ENCODE measurements at places on chromosomes 11 and 22.

- no peak for DNase-seq
- H3K36me3 ChIP-seq: no peaks in the 10 kb centered on the region
- H3K4me3 ChIP-seq: no peak overlapping the region
- H3K27ac ChIP-seq: no peak overlapping the region
- peaks cover 95% of the 10 kb centered on the region for H3K27me3 ChIP-seq
- no peaks in the 10 kb centered on the region for H3K4me1 ChIP-seq
These were observed 107.3 kb upstream of the FGF3 start for GRCh38 chr11:69926376-69927050.

DNA sequence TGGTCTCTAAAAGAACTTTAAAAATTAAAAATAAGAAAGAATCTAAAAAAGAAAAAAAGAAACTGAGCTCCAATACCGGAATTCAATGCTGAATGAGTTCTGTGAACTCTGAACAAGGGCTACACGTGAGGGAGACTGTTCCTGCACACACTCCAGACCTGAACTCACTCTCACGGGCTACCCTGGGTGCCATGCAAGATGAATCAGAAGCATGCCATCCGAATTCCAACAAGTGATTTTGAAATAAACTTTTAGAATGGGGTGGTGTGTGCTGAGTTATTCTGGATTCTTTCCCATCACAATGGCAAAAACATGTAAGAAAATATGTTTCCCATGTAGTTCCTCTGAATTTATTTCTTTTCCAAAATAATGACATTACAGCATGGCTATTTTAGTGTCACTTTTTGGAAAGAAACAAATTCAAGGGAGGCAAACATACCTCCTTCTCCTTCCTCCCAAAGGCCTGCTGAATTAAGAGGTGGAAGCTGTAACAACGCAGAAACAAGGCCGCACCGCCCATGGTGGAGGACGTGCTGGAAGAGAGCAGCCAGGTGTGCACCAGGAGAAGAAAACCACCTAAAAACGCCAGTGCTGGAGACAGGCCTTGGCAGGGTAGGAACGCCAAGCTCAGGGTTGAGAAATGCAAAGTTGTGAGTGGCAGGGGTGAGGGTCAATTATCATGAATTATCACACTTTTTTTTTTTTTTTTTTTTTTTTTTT is 63.2 kb upstream of the ARFGAP3 start:
- no peaks in the 10 kb centered on the region for H3K36me3 ChIP-seq
- no peaks in the 10 kb centered on the region for H3K27me3 ChIP-seq
- DNase-seq: no peak
- no peak overlapping the region for H3K27ac ChIP-seq

DNA sequence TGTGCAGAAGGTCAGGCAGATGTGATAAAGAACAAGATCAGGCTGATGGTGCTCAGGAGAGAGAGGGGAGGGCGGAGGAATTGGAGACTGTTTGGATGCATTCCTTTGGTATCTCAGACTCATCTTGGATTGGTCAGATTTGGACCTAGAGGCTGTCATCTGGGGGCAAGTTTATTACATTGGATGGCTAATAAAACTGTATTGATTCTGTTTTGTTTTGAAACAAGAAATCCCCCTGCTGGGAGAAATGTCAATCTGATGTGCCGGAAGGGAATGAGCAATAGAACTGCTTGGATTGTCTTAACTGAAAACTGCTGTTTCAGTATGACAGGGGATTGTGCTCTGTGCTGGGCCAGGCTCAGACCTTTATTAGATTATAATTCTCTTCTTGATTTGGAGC is 25.5 kb upstream of the CCDC90B start:
- no peaks in the 10 kb centered on the region for H3K27me3 ChIP-seq
- H3K4me1 ChIP-seq: no peaks in the 10 kb centered on the region
- no peak for DNase-seq

DNA sequence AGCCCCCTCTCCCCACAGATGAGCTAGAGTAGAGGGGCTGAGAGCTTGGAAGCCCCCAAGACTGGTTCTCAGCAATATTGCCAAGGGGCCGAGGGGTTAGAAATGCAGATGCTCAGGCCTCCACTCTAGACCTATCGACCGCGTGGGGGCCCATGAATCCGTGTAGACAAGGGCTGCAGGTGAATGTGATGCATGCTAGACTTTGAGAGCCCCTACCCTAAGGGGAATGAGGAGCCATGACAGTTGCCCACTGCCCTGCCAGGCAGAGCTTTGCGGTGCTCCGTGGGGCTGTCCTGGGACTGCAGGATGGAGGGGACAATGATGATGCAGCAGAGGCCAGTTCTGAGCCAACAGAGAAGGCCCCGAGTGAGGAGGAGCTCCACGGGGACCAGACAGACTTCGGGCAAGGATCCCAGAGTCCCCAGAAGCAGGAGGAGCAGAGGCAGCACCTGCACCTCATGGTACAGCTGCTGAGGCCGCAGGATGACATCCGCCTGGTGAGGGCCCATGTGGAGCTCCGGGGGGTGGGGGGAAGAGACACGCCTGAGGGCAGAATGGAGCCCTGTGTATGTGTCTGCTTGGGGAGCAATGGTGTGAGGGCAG is 1.3 kb downstream of the SSH3 start:
- no peak overlapping the region for H3K4me3 ChIP-seq
- H3K27ac ChIP-seq: no peak overlapping the region
- no peaks in the 10 kb centered on the region for H3K4me1 ChIP-seq

DNA sequence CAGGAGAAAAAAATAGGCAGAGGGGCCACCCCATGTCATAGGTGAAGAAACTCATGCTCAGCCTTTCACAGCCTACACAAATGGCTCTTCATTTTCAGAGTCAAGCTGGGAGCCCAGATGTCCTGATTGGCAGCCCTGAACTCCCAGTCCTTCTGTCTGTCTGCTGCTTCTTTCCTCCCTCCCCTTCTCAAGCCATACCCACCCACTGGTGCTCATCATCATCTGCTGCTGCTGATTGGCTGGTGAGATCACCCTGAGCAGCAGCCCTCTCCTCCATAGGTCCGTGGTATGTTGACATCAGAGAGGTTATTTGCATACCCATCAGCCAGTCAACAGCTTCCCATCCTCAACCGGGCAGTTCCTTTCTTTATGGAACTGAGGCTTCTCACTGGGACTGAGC is 46.1 kb upstream of the PRDM11 start:
- no peak overlapping the region for H3K4me3 ChIP-seq
- H3K4me1 ChIP-seq: peaks cover 6% of the 10 kb centered on the region
- no peak overlapping the region for H3K27ac ChIP-seq
- no peaks in the 10 kb centered on the region for H3K36me3 ChIP-seq
- H3K27me3 ChIP-seq: no peaks in the 10 kb centered on the region
- DNase-seq: no peak
